Activated CD8-positive, alpha-beta T cell treated with anti-CD3 and anti-CD28 coated beads for 36 hours (primary cell): ENCODE measurements at places on chromosomes 1 and 21.

DNA sequence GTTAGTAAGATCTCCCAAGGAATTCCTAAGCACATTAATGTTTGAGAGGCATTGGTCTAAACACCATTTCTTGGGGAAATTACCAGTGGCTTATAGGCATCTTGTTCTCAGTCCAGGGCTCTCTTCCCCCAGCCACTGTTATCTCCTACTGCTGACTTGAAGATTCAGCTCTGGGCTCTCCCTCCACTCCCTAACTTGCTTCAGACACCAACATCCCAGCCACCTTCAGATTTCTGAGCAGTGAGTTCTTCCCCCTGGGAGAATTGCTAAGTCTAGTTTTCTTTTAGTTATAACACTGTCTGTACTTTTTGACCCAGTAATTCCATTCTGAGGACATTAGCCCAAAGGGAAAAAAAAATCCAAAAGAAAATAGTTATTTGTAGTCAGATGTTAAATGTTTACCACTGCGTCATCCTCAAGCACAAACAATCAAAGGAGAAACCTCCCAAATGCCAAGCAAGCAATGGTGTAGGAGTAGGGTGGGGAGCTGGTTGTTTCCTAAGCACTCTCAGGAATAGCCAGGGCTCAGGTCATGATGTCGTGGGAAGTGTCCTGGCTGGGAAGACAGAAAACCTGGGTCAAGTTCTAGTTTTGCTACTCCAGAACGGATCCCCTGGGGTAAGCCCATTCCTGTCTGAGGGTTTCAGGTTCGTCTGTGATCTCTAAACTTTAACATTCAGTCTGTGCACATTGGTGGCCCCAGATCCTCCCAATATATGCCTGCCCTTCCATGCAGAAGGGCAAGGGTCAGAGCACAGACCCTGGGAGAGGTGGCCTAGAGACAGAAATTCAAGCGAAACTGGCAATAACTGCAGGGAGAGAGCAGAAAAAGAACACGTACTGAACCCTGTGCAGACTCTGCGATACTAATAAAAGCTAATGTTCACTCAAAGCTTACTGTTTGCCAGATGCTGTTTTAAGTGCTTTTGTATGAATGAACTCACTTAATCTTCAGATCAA is 191.1 kb upstream of the FGGY start:
- DNase-seq: no peak

GRCh38 chr1:67105508-67105907 is 29.3 kb downstream of the C1orf141 start:
- DNase-seq: no peak

DNA sequence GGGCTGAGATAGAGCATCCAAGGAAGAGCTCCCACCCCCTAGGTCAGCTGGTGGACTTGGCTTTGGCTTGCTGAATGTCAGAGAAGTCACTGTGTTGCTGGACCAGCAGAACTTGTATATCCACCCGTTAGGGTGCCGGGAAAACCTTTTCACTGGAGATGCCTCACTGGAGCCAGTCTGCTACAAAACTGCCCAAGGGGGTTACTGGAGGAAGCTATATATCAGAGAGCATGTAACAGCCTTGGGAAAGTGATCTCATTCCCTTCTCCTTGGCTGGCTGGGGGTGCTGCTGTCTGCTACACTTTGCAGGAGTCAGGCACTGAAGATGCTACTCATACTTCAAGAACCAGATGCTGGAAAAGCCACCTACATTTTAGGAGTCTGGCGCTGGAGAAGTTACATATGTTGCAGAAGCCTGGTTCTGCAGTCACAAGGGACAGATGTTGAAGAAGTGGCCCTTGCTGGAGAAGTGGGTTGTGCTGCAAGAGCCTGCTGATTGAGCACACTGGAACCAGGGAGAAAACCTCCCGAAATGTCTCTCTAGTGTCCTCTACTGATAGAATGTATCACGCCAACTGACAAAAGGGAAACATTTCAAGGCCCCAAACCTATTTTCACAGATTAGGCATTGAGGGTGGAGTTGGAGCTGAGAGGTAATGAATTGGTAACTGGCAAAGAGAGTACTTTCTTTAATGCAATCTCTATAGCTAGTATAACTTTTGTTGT is 250.6 kb downstream of the SPATA17 start:
- DNase-seq: no peak

DNA sequence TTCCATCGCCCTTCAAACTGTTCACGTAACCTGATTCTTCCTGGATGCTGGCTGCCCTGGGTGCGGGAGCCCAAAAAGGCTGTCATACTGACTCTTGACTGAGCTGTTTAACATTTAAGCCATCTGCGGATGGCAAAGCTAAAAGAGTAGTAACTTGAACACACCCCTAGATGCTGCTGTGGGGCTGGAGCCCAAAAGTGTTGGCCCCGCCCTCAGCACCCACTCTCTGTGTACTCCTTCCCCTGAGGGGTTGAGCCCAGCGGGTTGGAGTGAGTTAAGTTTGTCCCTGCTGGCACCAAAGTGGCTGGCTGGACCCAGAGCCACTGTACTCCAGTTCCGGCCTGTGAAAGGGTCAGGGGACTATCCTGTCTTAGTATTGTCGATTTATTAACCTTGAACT is 640.6 kb downstream of the PTPRU start:
- DNase-seq: no peak

DNA sequence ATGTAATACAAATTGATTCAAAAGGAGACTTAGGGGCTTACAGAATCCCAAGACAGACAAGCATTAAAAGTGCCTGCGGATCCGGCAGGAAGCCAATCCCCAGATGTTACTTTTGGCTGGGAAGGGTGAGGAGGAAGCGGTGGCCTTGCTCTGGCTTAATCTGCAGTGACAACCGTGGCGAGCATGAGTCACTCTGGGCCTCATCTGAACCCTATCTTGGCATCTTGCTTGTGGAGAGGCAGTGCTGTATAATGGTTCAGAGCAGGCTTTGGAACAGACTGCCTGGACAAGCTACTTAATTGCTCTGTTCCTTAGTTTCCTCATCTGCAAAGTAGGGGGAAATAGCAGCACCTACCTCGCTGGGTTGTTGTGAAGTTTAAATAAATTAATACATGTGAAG is 74.1 kb downstream of the XCL2 start:
- peak; percentile 74 for DNase-seq

GRCh38 chr1:222757646-222758268 is 20.8 kb downstream of the FAM177B start:
- no peak for DNase-seq

- DNase-seq: no peak
Measured at GRCh38 chr1:218165701-218166114, 119.4 kb upstream of the RRP15 start.
